ENCODE measurements at places on chromosomes 1 and 21.
A peak's percentile ranks its signal among the peaks of the same experiment; 100 is the strongest.

DNA sequence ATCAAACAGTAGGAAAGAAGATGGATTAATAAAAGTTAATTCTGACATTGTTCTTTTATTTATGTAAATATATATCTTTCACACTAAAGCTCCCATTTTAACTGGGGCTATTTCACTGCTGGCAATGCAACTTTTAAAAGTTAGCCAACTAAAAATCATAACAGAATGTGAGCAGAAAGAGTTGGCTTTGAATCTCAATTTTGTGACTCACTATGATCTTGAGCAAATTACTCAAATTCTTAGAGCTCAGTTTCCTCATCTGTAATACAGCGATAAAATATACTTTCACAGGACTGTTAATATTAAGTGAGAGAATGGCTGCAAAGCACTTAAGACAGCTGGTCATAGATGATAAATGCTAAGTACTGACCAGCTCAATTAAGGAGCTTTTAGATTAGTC is 10.8 kb downstream of the EFCAB14 start:
- DNase-seq, result peak; percentile 23

DNA sequence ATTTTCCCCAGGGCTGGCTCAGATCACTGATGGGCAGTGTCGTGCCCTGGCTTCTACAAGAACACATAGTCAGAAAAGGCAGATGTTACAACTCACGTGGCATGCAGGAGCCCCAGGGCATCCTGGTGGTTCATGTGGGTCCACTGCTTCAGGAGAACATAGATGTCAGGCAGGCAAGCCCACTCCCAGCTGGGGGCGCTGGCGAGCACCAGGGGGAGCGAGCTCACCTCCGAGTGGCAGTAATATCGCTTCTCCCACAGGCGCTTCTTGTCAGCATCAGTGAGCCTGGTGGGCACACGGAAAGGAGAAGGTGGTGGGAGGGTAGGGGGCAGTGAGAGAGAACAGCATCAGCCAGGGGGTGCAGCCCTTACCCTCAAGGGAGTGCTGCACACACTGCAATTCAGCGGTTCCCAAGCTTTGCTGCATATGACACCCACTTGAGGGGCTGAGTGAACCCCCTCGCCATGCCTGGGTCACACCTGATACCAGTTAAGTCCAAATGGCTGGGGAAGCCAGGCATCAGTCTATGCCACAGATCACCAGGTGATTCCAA is 34.3 kb upstream of the PPP1R15B start:
- peak; percentile 49 for DNase-seq

- no peak for DNase-seq
Observed at GRCh38 chr1:179206812-179207211, 22.7 kb downstream of the ABL2 start.

DNA sequence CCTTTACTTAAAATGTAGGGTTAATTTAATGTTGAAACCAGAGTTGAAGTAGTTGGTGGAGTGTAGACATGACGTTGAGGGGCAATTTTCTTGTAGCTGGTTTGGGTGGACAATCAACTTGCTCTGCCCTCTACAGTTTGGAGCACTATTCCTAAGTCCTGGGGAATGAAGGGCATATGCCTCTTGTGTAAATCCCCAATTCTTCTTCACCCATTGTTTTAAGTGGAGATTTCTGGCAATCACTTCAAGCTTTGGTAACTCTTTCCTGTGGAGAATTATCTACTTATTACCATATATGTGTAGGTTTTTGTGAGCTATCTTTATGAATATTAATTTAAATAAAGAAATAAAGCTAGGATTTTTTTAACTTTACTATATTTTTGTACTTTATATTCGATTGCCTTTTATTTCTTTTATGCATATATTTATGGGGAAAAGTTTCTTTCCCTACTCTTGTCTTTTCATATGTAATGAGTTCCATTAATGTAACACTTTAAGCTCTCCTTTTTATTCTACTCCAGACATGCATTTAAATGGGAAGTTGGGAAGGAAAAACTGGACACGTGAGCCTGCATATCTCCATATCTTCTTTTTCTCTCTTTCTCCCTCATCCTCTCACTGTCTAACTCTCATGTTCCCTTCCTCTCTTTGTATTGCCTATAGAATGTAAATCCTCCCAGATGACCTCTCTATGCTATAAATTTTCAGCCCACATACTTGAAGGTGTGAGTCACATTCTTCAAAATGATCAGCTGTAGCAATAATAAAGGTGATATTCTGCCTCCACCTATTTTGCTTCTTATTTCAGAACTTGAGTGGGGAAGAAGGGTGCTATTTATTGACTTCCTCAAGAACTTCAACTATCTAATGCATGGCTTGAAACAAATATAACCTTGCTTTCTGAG is 276.7 kb downstream of the PTPRC start:
- DNase-seq, result no peak

GRCh38 chr1:158037008-158037865 is 43.8 kb downstream of the KIRREL1 start:
- no peak for DNase-seq

DNA sequence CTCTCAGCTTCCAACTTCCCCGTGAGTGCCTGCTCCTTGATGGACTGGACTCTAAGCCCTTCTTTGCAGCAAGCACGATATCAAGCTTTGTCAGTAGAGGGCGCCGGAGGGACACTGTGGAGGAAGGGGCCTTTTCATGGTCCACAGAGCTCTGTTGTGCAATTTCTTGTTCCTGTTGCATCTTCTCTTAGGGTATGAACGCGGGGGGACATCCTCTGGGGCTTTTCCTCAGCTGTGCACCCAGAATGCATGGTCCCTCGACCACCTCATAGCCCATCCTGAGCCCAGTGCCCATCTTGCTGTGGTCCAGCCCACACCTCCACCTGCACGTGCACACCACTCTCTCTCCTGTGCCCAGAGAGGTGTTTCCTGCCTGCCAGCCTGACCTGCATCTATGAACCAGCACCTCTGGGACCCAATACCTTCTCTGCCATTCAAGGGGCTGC is 556.8 kb downstream of the PTPRU start:
- peak; percentile 92 for DNase-seq

- DNase-seq, result no peak
Observed at GRCh38 chr1:64584479-64584878, 114.5 kb downstream of the CACHD1 start.

DNA sequence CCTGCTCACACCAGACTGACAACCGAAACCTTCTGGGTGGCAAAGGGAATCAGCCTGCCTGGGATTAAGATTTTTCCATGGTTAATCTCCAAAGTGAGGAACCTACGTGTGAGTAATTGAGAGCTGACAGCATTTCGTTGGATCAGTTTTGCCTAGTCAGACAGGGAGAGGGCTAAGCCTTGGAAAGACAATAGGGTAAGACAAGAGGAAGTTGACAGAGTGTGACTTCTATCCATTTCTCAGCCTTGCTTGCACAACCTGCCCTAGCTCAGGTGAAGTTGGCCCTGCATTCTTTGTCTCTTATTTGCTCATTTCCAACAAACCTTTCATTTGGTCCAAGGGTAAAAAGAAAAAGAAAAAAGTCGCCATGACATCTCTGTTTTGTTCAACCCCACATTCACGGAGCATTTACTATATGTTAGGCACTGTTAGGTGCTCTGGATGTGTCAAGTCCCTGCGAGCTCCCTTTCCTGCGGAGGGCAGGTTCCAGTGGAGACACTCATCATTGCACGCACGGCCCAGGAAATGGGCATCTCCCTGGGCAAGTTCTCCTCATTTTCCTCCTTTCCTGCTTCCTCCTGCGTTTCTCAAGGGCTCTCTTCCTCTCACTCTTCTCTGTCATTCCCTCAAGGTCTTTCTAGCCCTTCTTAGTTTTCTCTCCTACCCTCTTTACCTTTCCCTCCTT is 23.3 kb downstream of the KIRREL1 start:
- DNase-seq, result no peak

- no peak for DNase-seq
Observed at GRCh38 chr1:4510276-4510691, 144.1 kb upstream of the AJAP1 start.

DNA sequence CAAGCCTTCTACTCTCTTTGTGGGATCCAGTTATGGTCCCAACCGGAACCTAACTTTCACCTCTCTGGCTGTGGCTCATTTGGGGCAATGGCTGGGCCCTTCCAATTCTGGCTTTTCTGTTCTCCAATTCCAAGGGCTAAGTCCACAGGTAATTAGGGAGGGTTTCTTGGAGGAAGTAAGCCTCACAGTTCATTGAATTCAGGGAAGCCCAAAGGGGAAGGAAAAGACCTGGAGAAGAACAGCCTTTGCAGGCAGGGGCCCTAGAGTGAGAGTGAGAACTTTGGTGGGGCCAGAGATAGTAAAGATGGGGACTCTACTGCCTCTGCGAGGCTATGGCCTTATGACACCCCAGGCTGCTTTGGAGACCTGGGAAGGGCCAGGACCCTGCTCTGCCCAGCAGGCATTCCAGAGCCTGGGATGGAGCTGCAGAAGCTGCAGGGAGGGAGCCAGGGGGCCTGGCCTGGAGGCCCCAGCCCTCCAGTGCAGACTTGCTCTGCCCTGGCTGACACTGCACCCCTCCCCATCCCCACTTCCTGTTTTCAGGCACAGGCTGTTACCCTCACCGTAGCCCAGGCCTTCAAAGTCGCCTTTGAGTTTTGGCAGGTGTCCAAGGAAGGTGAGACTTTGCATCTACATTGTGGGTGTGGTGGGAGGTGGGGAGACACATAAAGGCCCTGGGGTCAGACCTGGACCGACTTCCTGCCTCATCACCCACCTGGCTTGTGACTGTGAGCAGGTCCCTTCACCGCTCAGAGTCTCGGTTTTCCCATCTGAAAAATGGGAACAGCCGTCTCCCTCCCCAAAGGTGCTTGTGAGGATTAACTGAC is 18.9 kb downstream of the LDLRAP1 start:
- no peak for DNase-seq

DNA sequence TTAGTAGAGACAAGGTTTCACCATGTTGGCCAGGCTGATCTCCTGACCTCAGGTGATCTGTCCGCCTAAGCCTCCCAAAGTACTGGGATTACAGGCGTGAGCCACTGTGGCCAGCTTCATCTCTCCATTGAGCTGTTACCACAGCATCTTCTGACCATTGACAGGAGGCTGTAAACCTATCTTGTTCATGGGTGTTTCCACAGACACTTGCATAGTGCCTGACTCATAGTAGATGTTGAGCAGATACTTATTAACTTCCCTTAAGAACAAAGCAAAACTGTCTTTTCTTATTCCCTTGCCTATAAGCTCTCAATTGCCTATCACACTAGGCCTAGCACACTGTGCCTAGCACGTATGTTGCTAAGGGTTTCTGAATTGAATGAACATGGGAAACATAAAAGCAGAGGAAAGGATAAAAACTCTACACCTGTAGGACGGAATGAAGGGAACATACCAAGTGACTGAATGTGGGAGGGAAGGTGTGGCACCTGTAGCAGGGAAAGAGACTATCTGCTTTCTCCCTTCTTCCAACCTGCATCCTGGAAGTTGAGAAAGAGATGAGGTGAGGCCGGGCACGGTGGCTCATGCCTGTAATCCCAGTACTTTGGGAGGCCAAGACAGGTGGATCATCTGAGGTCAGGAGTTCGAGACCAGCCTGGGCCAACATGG is 1.2 kb upstream of the C1orf54 start:
- DNase-seq, result no peak

DNA sequence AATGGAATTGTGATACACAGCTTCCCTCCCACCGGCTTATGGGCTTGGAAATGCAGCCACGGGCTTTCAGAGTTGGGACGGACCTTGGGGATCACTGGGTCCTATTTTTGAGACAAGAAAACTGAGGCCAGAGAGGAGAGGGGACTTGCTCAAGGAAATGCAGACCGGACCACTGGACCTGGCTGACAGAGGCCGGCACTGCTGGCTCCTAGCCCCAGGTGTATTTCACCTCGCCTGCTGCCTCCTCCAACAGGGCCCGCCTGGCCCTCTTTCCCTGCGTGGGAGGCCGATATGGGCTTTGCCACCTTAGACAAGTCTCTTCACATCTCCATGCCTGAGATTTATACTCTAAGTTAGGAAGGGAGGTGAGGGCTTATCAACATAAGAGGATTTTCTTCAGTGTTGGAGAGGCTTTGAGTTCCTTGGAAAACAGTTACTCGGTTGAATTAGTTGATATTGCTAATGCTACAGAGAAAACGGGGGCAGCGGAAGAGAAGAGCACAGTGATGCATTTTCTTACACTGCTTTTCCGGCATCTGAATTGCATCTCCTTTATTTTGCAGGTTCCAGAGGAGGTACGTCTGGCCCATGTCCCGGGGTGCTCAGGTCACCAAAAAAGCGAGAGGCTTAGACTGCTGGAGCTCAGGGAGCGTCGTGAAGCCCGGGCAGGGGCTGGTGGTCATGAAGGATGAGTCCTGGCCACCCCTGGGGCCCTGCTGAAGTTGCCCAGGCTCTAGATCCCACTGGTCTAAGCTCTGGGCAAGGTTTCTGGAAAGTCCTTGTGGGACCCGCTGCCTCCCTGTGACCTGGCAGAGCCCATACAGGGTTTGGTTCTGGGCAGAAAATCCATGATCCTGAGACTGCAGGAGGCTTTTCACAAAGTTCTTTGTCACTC is 44.7 kb downstream of the CAPN2 start:
- no peak for DNase-seq

GRCh38 chr1:155218854-155219591 is 10.5 kb downstream of the MTX1 start:
- DNase-seq, result peak; percentile 74

- DNase-seq, result no peak
Observed at GRCh38 chr1:22717037-22717760, 6.6 kb downstream of the EPHB2 start.

GRCh38 chr1:115829023-115829674 is 11.8 kb downstream of the NHLH2 start:
- DNase-seq, result peak; percentile 84

- no peak for DNase-seq
Observed at GRCh38 chr1:47839433-47839760, 157.8 kb downstream of the TRABD2B start.

DNA sequence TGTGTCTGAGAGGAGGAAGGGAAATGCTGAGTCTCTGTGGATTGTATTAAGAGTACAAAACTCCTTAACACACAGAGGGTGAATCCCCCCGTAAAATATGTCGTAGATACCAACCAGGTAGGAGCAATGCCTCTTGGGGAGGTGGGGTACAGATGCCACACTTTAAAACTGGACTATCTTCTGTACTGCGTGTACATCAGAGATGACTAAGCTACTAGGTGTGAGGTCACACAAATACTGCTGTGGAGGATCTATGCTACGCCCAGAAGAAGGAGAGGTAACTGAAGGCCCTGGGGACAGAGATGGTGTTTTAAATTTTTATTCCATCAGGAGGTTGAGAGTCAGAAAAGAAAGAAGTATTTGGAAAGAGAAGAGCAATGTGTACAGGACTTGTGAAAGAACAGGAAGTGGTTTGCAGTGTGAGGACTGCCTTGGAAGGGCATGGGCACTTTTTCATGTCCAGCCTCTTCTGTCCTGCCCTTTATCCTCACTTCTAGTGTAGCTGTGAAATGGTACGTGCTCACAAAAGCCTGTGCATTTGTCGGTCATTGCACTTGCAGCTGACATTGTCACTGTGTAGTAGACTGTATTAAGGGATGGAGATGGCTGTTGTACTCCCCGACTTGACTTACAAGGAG is 287.8 kb upstream of the CHRM3 start:
- DNase-seq, result no peak

GRCh38 chr1:2127187-2128145 is 67.1 kb downstream of the FAAP20 start:
- DNase-seq, result no peak

DNA sequence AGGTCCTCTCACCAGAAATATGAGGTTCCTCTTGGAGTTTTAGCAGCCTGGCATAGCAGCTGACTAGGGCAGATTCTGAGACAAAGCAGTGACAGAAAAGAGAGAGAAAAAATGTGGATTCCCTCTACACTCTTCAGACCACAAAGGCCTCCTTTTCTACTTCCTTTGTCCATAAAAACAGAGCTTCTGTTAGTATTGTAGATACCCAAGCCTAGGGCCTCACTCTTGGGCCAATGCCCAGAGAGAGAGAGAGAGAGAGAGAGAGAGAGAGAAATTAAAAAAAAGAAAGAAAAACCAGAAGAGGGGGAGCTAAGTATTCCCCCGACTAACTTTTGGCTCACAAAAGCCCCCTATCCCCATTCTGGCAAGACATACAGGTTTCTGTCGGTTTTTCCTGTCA is 2.4 kb upstream of the ZRANB2 start:
- no peak for DNase-seq

Measured in adipocyte (in vitro differentiated cells).